ENCODE measurements at places on chromosomes 3 and 15. TPM values are rescaled to one million over a fixed set of nuclear protein-coding genes. Genes with fewer than 3 reads are reported as not detected.
A peak's percentile ranks its signal among the peaks of the same experiment; 100 is the strongest.

RTF1 gene
- 45.7 TPM for total RNA-seq

- H3K27me3 ChIP-seq, result no peaks in the 10 kb centered on the region
- H3K4me1 ChIP-seq, result peaks cover 88% of the 10 kb centered on the region
- H3K36me3 ChIP-seq, result peaks cover 49% of the 10 kb centered on the region
- H3K4me3 ChIP-seq, result no peak overlapping the region
- DNase-seq, result no peak
Observed at GRCh38 chr3:50630877-50631276, 13.9 kb downstream of the MAPKAPK3 start.

SPATA12 gene
- total RNA-seq, result not detected

DNA sequence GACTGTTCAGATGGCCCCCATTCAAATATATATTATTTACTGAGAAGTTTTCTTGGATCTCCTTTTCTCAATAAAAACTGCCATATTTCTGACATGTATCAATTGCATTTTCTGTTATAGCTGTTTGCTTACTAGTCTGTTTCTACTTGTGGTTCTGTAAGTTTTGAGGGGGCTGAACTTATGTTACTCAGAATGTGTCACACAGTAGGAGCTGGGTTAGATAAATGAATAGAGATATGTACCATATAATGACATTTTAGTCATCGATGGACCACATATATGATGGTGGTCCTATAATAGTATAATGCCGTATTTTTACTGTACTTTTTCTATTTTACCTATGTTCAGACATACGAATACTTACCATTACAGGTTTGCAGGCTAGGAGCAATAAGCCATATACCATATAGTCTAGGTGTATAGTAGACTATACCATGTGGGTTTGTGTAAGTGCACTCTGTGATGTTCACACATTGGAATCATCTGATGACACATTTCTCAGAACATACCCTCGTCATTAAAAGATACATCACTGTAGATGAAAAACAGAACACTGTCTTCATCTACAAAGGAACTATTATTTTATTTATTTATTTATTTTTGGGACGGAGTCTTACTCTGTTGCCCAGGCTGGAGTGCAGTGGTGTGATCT, 22.3 kb downstream of the PPP4R2 start:
- no peak overlapping the region for H3K27ac ChIP-seq
- DNase-seq, result no peak

- H3K4me3 ChIP-seq, result no peak overlapping the region
- H3K4me1 ChIP-seq, result peaks cover 7% of the 10 kb centered on the region
- no peaks in the 10 kb centered on the region for H3K36me3 ChIP-seq
Observed at GRCh38 chr15:48592933-48593332, 52.6 kb downstream of the FBN1 start.

TMEM108 gene
- not detected for total RNA-seq

GRCh38 chr15:94131875-94132274, 99.5 kb upstream of the MCTP2 start:
- H3K4me1 ChIP-seq, result no peaks in the 10 kb centered on the region
- H3K36me3 ChIP-seq, result no peaks in the 10 kb centered on the region
- H3K27me3 ChIP-seq, result peaks cover 39% of the 10 kb centered on the region
- no peak for DNase-seq

GOLGA8J gene
- total RNA-seq, result 0.65 TPM

- no peak overlapping the region for H3K4me3 ChIP-seq
- H3K36me3 ChIP-seq, result peaks cover 19% of the 10 kb centered on the region
- no peak for DNase-seq
- H3K4me1 ChIP-seq, result peaks cover 36% of the 10 kb centered on the region
- H3K27me3 ChIP-seq, result no peaks in the 10 kb centered on the region
Observed at GRCh38 chr3:38260474-38260873, 5.1 kb upstream of the SLC22A13 start.

GRCh38 chr3:22746221-22746620, 456.9 kb upstream of the UBE2E2 start:
- H3K27ac ChIP-seq, result no peak overlapping the region
- H3K36me3 ChIP-seq, result no peaks in the 10 kb centered on the region
- no peak overlapping the region for H3K4me3 ChIP-seq

DNA sequence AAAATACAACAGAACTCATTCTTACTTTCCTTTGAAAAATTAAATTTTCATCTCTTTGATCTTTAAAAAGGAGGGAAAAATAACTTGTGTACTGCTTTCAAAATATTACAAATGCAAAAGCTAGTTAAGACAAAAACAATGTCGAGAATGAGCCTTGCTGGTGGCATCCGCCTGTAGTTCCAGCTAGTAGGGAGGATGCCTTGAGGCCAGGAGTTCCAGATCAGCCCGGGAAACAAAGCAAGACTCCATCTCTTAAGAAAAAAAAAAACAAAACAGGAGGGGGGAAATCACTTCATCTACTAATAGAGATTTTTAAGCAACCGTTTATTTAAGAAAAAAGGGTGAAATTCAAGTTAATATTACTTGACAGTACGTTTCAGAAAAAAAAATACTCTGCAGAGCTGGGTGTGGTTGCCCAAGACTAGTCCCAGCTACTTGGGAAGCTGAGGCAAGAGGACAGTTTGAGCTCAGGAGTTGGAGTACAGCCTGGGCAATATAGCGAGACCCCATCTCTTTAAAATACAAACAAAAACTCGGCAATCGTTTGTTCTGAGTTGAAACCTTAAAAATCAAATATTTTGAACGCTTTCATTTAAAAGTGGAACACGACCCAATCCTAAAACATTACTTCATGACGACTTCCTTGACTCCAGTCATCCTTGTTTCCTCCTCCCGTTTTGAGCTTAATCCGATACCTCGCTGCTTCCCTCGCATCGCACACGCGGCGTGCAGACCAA, 1.2 kb downstream of the KPNA1 start:
- H3K27me3 ChIP-seq, result peaks cover 1% of the 10 kb centered on the region
- no peak for DNase-seq
- H3K4me3 ChIP-seq, result peak overlapping the region; percentile 85
- peaks cover 38% of the 10 kb centered on the region for H3K4me1 ChIP-seq

IL20RB gene
- total RNA-seq, result 1.2 TPM

DNA sequence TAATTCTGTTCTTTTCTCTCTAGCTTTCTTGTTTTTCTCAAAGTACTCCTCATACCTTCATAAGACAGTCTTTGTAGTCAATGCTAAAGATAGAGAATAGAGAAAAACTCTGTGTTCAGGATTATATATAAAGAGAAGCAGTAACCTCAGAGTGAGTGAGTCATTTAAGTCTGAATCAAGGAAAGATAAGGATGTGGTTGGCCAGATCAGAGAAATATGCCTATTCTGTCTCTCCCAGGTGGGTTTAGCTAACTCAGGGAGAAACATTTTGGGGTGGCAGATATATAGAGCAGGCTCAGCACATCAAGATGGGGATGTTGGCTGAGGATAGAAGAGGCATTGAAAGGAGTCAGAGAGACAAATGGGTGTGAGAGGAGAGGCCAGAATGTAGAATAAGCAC, 31.4 kb downstream of the GTF2E1 start:
- peak; percentile 12 for DNase-seq
- no peaks in the 10 kb centered on the region for H3K27me3 ChIP-seq
- no peak overlapping the region for H3K27ac ChIP-seq
- H3K4me3 ChIP-seq, result no peak overlapping the region
- H3K36me3 ChIP-seq, result peaks cover 27% of the 10 kb centered on the region

SGO1 gene
- total RNA-seq, result 42.4 TPM

GRCh38 chr3:116552246-116552645, 107.0 kb upstream of the LSAMP start:
- no peaks in the 10 kb centered on the region for H3K27me3 ChIP-seq
- no peak overlapping the region for H3K27ac ChIP-seq
- no peaks in the 10 kb centered on the region for H3K36me3 ChIP-seq
- no peaks in the 10 kb centered on the region for H3K4me1 ChIP-seq

GRCh38 chr3:100260081-100260684, 609 bp upstream of the TBC1D23 start:
- peak overlapping the region; percentile 89 for H3K4me3 ChIP-seq
- peak overlapping the region; percentile 96 for H3K27ac ChIP-seq
- peaks cover 2% of the 10 kb centered on the region for H3K36me3 ChIP-seq
- DNase-seq, result no peak

DNA sequence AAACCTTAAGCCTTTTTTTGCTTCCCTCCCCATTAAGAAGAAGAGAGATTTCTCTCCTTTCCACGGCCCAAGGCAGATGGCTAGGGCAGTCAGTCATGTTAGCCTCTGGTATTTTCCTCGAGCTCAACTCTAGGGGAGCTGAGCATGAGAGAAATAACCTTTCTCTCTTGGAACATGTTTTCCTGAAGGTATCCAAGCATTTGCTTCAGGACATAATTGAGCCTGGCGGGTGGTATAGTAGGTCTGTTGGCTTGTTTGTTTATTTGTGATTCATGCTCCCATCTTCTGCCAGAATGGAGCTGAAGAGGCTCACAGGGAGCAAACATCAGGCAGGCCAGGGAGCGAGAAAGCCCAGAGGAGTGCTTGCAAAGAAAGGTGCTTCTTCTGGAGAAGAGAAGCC, 102.5 kb downstream of the MESD start:
- H3K27ac ChIP-seq, result no peak overlapping the region
- H3K36me3 ChIP-seq, result no peaks in the 10 kb centered on the region
- peaks cover 19% of the 10 kb centered on the region for H3K4me1 ChIP-seq

NR2E3 gene
- total RNA-seq, result not detected

GXYLT2 gene
- total RNA-seq, result not detected

DNA sequence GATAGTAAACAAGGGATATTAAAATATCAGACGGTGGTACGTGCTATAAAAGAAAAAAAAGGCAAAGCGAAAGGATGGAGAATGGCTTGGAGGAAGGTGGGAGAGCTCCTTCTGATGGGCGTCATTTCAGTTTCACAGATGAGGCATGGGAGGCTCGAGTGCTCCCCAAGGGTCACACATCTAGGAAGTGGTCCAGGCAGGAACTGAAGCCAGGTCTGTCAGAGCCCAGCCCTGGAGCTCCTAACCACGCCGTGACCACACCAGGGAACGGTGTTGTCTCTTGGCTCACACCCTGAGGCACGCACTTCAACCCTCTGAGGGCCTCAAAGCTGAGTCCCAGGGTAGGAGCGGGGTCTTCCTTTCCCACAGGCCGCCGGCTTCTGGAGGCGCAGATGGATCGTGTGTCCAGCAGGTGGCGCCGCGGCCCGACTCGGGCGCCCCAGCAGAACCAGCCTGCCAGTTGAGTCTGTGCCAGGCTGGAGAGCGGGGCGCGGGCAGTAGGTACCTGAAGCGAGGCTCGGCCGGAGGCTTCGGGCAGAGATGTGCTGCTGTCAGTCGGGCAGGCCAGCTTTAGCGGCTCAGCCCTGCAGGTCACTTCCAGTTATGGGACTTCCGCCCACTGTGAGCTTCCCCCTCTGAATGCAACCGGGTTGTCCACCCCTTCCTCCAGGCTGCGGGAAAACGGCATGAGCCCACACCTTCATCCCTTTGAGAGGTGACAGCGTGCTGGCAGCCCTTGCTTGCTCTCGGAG, 68.1 kb downstream of the SLC6A1 start:
- H3K4me3 ChIP-seq, result no peak overlapping the region
- H3K27ac ChIP-seq, result no peak overlapping the region
- peaks cover 10% of the 10 kb centered on the region for H3K27me3 ChIP-seq
